ENCODE measurements at places on chromosomes 6 and 20. TPM values are rescaled to one million over a fixed set of nuclear protein-coding genes. Genes with fewer than 3 reads are reported as not detected.

SLC26A8 gene
- not detected for total RNA-seq

- no peaks in the 10 kb centered on the region for H3K4me1 ChIP-seq
- no peak for DNase-seq
- H3K36me3 ChIP-seq, result no peaks in the 10 kb centered on the region
- peaks cover 18% of the 10 kb centered on the region for H3K27me3 ChIP-seq
Measured at GRCh38 chr6:133767357-133767970, 121.4 kb upstream of the TCF21 start.

SPTLC3 gene
- total RNA-seq, result 0.72 TPM

- H3K4me3 ChIP-seq, result no peak overlapping the region
- H3K4me1 ChIP-seq, result no peaks in the 10 kb centered on the region
- no peak for DNase-seq
- no peaks in the 10 kb centered on the region for H3K27me3 ChIP-seq
Measured at GRCh38 chr6:64085126-64085525, 449.5 kb downstream of the PHF3 start.

SULF2 gene
- total RNA-seq, result 0.50 TPM

DNA sequence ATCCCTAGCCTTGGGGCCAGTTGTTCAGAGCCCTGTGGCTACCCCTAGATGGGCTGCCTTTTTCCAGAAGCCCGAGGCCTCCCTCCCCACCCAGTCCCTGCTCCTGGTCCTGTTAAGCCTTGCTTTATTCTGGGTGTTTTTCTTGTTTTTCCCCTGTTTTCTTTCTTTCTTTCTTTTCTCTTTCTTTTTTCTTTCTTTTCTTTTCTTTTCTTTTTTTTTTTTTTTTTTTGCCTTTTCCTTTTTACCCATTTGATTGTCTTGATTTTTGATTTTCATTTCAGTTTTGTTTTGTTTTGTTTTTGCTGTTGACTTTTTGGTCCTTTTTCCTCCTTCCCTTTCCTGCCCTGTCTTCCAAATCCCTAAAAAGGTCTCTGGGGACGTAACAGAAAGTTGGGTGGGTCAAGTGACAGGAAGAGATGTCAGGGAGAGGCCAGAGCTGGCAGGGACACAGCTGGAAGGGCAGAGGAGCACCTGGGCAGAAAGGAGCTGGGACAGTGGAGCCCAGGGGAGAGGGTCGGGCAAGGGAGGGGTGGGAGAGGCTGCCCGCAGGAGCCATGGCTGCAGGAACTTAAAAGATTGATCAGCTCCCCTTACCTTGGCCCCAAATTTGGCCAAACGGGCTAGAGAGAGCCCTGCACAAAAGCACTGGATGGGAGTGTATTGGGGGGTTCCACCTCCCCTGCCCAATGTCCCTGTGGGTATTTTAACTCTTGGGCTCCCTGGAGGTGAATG, 27.6 kb downstream of the MYH7B start:
- DNase-seq, result no peak
- H3K36me3 ChIP-seq, result no peaks in the 10 kb centered on the region

MACROD2 gene
- total RNA-seq, result not detected

ZC2HC1B gene
- total RNA-seq, result not detected

- H3K27me3 ChIP-seq, result peaks cover 3% of the 10 kb centered on the region
- DNase-seq, result no peak
- H3K27ac ChIP-seq, result no peak overlapping the region
- no peaks in the 10 kb centered on the region for H3K36me3 ChIP-seq
Measured at GRCh38 chr6:32047084-32047478, 8.9 kb downstream of the CYP21A2 start.

DNA sequence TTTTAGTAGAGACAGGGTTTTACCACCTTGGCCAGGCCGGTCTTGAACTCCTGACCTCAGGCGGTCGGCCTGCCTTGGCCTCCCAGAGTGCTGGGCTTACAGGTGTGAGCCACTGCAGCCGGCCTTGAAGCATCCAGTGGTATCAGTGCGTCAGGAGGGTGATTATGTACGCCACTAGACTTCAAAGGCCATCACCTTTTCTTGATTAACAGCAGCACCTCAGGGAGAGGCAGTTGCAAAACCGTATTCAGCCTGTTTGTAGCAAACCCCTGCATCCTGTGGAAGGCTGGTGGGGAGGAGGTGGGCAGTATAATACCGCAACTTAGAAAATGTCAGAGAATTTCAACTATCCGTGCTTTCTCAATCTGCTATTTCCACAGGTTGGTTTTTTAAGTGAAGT, 27.3 kb upstream of the SHLD1 start:
- H3K36me3 ChIP-seq, result no peaks in the 10 kb centered on the region
- H3K4me3 ChIP-seq, result no peak overlapping the region
- peak overlapping the region; percentile 66 for H3K27ac ChIP-seq
- peak; percentile 53 for DNase-seq
- H3K4me1 ChIP-seq, result peaks cover 22% of the 10 kb centered on the region
